Large intestine (tissue), 12 donors: ENCODE measurements at places on chromosomes 5 and 9. TPM values are rescaled to one million over a fixed set of nuclear protein-coding genes. Genes with fewer than 3 reads are reported as not detected.

DNA sequence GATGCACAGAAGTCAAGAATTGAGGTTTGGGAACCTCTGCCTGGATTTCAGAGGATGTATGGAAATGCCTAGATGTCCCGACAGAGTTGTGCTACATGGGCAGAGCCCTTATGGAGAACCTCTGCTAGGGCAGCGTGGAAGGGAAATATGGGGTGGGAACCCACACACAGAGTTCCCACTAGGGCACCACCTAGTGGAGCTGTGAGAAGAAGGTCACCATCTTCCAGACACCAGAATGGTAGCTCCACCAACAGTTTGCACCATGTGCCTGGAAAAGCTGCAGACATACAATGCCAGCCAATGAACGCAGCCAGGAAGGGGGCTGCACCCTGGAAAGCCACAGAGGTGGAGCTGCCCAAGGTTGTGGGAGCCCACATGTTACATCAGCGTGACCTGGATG, 104.5 kb downstream of the STK32A start:
- DNase-seq, result no peak

GRCh38 chr9:112864403-112864802, 26.3 kb downstream of the SLC46A2 start:
- no peak for DNase-seq

DNA sequence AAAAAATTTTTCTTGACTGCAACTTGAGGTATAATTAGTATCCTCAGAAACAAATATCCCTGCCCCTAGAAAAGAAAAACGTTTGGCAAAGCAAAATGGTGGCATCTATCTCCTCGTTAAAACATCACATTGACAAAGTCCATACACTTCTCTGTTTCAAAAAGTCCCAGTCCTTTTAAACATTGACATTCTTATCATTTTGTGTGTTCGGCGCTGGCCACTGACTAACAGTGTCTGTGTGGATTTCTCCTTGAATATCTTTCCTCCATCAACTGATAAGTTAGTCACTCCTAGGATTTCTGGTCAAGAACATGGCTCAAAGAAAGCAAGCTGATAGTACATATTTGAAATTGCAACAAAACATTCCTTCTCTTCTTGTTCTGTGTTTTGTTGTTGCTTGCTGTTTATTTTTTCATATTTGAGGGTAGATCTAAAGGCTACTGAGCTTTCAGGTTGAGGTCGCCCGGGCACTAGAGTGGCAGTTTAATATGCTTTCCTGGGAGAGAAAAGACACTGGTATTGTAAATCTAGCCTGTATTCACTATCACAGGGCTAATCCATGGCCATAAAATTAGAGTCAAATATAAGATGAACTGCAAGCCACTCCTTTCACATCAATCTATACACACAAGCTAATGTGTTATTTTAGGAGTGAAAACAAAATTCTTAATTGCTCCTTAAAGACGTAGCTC, 8.5 kb upstream of the PPIC start:
- no peak for DNase-seq

DNA sequence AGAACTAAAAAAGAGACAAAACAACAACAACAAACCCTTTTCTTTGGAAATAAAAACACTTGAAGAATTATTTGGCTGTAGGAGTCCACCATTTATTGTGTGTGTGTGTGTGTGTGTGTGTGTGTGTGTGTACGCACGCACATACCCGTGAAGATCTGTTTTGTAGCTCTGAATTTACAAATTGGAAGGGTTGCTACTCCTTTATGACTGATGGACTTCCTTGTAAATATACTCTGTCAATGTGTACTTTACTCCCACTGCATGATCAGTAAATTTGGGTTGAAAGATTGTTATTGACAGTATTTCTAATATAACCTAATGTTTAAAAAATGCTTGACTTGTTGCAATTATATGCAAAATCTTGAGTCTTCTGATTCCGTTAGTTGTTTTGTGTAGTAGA, 148.1 kb downstream of the ATG10 start:
- DNase-seq, result no peak

DNA sequence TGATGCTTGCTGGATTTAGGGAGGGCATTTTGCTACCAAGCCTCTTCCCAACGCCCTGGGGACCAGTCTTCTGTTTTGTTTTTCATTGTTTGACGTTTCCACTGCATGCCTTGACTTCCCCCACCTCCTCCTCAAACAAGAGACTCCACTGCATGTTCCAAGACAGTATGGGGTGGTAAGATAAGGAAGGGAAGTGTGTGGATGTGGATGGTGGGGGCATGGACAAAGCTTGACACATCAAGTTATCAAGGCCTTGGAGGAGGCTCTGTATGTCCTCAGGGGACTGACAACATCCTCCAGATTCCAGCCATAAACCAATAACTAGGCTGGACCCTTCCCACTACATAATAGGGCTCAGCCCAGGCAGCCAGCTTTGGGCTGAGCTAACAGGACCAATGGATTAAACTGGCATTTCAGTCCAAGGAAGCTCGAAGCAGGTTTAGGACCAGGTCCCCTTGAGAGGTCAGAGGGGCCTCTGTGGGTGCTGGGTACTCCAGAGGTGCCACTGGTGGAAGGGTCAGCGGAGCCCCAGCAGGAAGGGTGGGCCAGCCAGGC, 23.0 kb downstream of the PCDHGC5 start:
- DNase-seq, result no peak

- DNase-seq, result no peak
Observed at GRCh38 chr5:73482383-73483136, 15.7 kb upstream of the BTF3 start.

DNA sequence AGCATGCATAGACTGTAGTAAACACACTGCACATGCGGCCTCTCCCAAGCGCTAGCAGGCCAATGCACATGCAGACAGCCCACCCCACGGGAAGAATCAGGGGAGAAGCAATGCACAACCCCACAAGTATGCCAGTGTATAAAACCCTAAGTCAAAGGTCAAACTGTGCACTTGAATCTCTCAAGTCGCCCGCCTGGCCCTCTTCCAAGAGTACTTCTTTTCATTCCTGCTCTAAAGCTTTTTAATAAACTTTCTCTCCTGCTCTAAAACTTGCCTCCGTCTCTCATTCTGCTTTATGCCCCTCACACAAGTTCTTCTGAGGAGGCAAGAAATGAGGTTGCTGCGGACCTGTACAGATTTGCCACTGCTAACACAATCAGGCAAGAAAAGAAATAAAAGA, 50.4 kb downstream of the PTPDC1 start:
- DNase-seq, result no peak

DNA sequence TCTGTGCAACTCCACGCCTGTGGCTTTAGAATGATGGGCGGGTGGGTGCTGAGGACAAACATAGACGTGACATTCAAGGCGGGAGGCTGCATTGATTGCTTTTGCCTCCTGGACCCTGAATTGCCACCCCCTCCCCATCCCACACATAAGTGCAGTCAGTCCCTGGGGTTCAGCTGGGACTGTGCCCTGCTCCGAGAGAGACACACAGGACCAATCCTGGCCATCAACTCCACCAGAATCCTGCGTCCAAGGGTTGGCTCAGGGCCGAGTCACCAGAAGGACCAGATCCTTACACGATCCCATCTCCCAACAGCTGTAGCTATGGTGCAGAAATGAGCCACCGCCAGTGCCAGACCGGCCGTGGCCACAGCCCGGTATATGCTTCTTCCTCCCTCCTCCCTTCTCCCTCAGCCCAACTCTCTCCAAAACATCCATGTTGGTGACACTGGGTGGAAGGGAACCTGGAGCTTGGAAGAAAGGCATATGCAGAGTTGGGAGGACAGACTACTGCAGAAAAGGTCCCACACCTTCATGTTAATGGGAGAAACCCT, 27.4 kb downstream of the IRX2 start:
- DNase-seq, result no peak

- DNase-seq, result no peak
Observed at GRCh38 chr9:6113312-6113711, 97.9 kb upstream of the RANBP6 start.

TRPM6 gene
- 7.8 TPM for polyA plus RNA-seq

- DNase-seq, result no peak
Observed at GRCh38 chr5:139383993-139384590, 995 bp upstream of the SLC23A1 start.

- peak; percentile 76 for DNase-seq
Observed at GRCh38 chr9:86854898-86855523, 92.3 kb downstream of the GAS1 start.

- peak; percentile 73 for DNase-seq
Observed at GRCh38 chr9:130444565-130445221, at the start of gene ASS1. TSS of gene ASS1 (plus strand) at chr9:130444961. CDS start at chr9:130452229, 7,268 bp downstream.

GRCh38 chr9:135410421-135410820, 69.2 kb upstream of the PPP1R26 start:
- no peak for DNase-seq

NR6A1 gene
- polyA plus RNA-seq, result 5.0 TPM

DNA sequence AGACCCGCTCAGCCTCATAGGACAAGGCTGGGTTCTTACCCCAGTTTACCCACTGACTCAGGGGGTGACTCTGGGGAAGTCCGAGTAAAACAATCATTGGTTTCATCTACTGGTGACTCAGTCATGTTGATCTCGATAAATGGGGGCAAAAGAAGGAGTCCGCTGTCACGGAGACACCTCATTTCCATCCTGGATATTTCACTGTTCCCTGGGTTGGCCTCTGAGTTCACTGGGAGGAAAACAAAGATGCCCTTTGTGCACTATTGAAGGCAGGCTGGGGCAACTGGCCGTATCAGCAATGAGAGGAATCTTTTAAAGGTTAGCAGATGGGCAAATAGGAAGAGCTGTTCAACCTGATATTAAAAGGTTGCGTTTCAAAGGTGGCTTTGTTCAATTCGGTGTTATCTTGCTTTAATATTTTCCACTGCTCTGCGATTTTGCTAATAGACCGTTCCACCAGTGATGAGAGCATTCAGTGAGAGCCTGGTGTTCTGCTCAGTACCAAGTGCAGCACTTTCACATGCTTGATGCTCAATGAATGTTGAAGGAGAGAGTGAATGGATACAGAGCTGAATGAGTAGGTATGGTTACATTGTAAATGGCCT, 110.2 kb upstream of the EGFLAM start:
- DNase-seq, result no peak

QRFP gene
- 0.36 TPM for polyA plus RNA-seq

CNTRL gene
- polyA plus RNA-seq, result 15.8 TPM

DNA sequence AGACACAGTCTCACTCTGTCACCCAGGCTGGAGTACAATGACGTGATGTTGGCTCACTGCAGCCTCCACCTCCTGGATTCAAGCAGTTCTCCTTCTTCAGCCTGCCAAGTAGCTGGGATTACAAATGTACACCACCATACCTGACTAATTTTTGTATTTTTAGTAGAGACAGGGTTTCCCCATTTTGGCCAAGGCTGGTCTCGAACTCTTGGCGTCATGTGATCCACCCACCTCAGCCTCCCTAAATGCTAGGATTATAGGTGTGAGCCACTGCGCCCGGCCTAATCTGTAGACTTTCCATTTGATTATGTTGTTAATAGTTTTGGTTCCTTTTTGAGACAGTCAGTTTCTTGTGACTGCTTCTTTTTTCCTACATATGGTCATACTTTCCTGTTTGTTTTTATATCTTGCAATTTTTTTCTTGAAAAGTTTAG, 31.0 kb downstream of the MTREX start:
- no peak for DNase-seq

GRCh38 chr9:70205366-70206020, 53.3 kb upstream of the SMC5 start:
- no peak for DNase-seq

- no peak for DNase-seq
Observed at GRCh38 chr5:5025774-5026408, 114.2 kb upstream of the ADAMTS16 start.

COL23A1 gene
- 8.9 TPM for polyA plus RNA-seq

GRCh38 chr9:33225319-33226147, 14.4 kb upstream of the SPINK4 start:
- DNase-seq, result peak; percentile 69

ROPN1L gene
- 0.30 TPM for polyA plus RNA-seq

DNA sequence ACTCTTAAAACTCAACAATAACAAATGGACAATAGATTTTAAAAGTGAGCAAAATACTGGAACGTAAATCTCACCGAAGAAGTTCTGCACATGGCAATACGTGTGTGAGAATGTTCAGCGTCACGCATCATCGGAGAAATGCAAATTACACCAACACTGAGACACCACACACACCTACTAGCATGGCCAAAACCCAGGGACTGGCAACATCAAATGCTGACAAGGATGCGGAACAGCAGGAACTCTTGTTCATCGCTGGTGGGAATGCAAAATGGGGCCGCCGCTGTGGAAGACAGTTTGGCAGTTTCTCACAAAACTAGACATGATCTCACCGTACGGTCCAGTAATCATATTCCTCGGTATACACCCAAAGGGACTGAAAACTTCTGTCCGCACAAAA, 21.6 kb upstream of the CLPTM1L start:
- DNase-seq, result no peak

DNA sequence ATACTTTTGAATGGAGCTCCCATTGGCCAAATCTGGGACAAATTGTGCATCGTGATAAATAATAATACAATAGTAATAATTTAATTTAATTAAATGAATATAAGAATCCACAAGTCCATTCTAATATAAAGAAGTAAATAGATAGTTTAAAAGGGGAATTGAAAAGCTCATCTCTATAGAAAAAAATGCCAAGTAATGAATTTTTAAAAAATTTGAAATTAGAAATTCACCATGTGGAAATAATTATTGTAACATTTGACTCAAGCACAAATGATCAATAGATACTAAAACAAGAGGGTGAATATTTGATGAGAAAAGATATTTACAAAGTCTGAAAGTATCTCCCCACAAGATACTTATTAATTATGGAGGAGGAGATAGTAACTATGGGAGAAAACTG, 467.4 kb downstream of the CETN3 start:
- DNase-seq, result no peak

DNA sequence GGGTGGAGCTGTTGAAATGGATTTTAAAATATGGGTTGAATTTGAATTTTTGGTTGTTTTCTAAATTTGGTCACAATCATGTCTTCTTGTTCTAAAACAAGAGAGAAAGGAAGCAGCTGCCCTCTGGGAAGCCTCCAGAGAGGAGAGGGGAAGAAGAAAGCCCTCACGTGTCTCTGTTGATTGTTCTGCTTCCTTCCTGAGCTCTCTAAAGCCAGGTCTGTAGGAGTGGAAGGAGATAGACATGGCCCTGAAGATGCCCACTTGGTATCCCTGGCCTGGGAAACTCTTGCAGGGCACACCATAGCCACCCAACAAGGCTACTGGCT, 59.6 kb downstream of the GALNT12 start:
- no peak for DNase-seq

IL31RA gene
- polyA plus RNA-seq, result 0.03 TPM

IFNA21 gene
- polyA plus RNA-seq, result 0.13 TPM

DNA sequence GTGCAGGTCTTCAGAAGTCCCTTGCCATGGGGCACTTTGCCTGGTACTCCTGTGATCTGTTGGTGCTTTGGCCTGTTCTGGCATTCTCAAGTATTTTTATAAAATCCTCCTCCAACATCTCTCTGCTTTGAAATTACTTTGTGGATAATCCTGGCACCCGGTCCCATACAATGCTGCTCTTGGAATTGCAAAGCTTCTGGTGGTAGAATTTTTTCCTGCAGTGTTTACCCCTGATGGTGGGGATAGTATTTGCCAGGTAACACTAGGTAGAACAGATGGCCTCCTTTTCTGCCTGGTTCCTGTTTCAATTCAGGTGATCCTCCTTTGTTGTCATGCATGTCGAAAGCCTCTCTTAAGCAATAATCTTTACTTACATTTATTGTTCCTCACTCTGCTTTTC, 109.8 kb upstream of the ATP10B start:
- no peak for DNase-seq

RGS3 gene
- polyA plus RNA-seq, result 33.0 TPM

- DNase-seq, result peak; percentile 20
Observed at GRCh38 chr5:84383816-84384603, 670 bp downstream of the EDIL3 start.

GRCh38 chr5:139783436-139783965, 12.1 kb upstream of the PSD2 start:
- DNase-seq, result no peak
